Activated T-helper 1 cell treated with anti-CD3 and anti-CD28 coated beads, Interleukin-12 subunit alpha, Interleukin-12 subunit beta, Interleukin-2, Interleukin-4 antibody, amounts not matched to agents 30 ng/mL and 10 ng/mL and 1 ng/mL, durations not matched to agents 14 hours and 24 hours and 36 hours (primary cell): ENCODE measurements at places on chromosomes 1 and 21. TPM values are rescaled to one million over a fixed set of nuclear protein-coding genes. Genes with fewer than 3 reads are reported as not detected.
A peak's percentile ranks its signal among the peaks of the same experiment; 100 is the strongest.

GRCh38 chr21:44354001-44354405, 582 bp downstream of the TRPM2 start:
- no peak for DNase-seq
- peaks cover 15% of the 10 kb centered on the region for H3K27me3 ChIP-seq
- H3K4me1 ChIP-seq = peaks cover 50% of the 10 kb centered on the region
- H3K27ac ChIP-seq = peak overlapping the region; percentile 88

DNA sequence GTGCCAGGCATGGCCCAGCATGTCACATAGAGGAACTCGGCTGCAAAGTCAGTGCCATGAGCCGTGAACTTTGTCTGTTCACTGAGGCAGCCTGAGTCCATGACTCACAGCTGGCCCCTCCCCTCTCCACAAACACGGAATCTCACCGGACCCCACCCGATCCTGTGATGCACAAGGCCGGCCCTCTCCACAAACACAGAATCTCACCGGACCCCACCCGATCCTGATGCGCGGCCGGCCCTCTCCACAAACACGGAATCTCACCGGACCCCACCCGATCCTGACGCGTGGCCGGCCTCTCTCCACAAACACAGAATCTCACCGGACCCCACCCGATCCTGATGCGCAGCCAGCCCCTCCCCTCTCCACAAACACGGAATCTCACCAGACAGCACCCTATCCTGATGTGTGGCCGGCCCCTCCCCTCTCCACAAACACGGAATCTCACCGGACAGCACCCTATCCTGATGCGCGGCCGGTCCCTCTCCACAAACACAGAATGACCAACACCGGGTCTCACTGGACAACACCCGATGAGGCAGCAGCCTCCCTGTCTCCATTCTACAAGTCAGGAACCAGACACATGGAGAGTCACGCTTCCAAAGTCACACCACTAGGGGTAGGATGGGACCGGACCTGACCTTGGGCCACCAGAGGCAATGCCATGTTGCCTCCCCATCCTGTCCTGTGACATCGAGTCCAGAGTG, 39.6 kb upstream of the GPR153 start:
- H3K4me3 ChIP-seq = no peak overlapping the region
- H3K4me1 ChIP-seq = no peaks in the 10 kb centered on the region
- H3K36me3 ChIP-seq = peaks cover 3% of the 10 kb centered on the region
- H3K27me3 ChIP-seq = no peaks in the 10 kb centered on the region
- DNase-seq = no peak

GRCh38 chr1:223645903-223646302, 19.6 kb downstream of the CAPN8 start:
- no peak for DNase-seq
- no peak overlapping the region for H3K27ac ChIP-seq
- peaks cover 4% of the 10 kb centered on the region for H3K27me3 ChIP-seq
- H3K36me3 ChIP-seq = no peaks in the 10 kb centered on the region

Gene CELF3
- total RNA-seq = not detected in 2 replicates

- no peaks in the 10 kb centered on the region for H3K27me3 ChIP-seq
- DNase-seq = peak; percentile 20
- H3K36me3 ChIP-seq = peaks cover 12% of the 10 kb centered on the region
- peak overlapping the region; percentile 29 for H3K4me3 ChIP-seq
Measured at GRCh38 chr1:109796484-109797302, 33.0 kb upstream of the EPS8L3 start.

DNA sequence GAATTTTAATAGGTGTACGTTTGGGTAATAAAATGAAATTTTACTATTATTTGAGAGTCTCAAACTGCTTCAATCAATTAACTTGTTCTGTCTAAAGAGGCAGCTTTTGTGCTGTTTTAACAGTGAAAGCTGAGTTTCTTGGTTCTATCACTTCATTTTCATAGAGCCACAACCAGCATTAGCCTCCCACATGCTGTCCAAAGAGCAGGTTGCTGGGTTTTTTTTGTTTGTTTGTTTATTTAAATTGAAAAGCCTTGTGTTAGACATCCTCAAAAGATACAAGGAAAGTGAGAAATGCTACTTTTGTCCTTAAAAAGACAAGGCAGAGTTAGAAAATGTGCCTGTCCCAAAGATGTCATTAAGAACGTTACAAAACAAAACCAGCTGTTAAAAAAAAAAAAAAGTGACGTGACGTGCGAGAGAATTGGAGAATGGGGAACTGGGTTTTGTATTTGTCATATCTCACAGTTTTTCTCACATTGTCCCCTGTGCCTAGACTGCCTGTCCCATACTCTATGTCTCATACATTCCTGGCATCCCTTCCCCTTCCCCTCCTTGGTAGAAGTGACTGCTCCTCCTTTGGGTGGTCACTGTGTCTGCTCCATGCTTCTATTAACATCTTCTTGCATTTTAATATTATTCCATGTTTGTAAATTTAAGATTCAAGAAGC, 63.1 kb upstream of the CD34 start:
- DNase-seq = no peak
- H3K36me3 ChIP-seq = no peaks in the 10 kb centered on the region
- H3K27me3 ChIP-seq = peaks cover 32% of the 10 kb centered on the region
- H3K4me3 ChIP-seq = no peak overlapping the region
- H3K27ac ChIP-seq = no peak overlapping the region
- peaks cover 1% of the 10 kb centered on the region for H3K4me1 ChIP-seq

DNA sequence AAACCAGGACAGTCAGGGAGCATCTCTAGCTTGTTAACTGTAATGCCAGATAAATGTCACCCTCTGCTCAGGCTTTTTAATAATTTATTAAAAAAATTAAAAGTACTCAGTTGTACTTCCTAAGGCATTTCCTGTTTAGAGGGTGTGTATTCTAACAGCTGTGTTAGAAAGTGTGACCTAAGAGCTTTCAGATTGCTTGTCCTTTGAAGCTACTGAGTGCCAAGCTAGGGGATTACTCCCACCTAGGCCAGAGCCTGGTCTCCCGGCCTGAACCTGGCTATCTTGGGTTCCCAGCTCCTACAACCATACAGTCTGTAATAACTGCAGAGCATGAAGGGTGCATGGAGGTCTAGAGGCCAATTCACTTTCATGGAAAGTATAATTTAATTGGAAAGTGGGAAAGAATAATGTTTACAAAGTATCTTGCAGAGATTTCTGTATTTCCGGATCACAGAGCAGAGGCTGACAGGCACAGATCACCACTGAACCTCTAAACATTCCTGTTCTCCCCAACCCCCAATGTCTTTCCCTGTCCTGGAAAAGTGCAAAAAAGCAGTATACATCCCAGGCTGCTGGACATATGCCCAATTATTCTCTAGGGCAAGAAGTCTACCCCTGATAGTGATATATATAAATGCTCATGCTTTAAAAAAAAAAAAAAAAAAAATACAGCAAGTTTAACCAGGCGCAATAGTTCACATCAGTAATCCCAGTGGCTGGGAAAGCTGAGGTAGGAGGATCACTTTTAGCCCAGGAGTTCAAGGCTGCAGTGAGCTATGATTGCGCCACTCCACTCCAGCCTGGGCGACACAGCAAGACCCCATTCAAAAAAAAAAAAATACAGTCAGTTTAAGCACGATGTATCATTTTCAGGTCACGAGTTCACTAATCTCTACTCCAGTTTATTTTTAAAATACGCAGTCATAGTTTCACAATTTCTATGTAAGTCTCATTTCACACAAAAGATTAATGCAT, 36.7 kb upstream of the RAP1A start:
- peaks cover 4% of the 10 kb centered on the region for H3K36me3 ChIP-seq
- no peak for DNase-seq
- H3K27ac ChIP-seq = no peak overlapping the region
- peaks cover 11% of the 10 kb centered on the region for H3K4me1 ChIP-seq

Gene FGR
- total RNA-seq = 0.21 and 0.27 TPM in 2 replicates

DNA sequence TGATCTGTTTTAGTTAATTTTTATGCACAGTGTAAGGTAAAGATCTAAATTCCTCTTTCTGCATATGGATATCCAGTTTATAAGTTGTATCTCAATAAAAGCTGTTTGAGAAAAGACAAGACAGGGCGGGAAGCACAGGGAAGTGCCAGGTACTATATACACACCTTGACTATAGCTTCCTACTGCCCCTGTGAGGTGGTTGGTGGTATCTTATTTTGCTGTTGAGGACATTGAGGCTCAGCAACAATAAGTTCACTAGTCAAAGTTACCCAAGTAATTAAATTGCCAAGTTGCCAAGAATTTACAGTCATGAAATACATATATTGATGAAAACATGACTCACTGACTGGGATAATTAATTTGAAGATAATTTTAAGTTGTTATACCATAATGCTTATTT, 109.1 kb downstream of the CD247 start:
- DNase-seq = no peak
- peaks cover 16% of the 10 kb centered on the region for H3K4me1 ChIP-seq
- peaks cover 19% of the 10 kb centered on the region for H3K36me3 ChIP-seq
- H3K27ac ChIP-seq = no peak overlapping the region
- no peak overlapping the region for H3K4me3 ChIP-seq

Gene CD1C
- total RNA-seq = 0.20 and 0.23 TPM in 2 replicates

GRCh38 chr1:107940017-107940577, 24.9 kb downstream of the VAV3 start:
- no peak for DNase-seq
- H3K36me3 ChIP-seq = no peaks in the 10 kb centered on the region
- no peak overlapping the region for H3K27ac ChIP-seq

Gene FCAMR
- not detected in 2 replicates for total RNA-seq

Gene ZSCAN20
- 2.5 and 2.8 TPM in 2 replicates for total RNA-seq

- H3K36me3 ChIP-seq = no peaks in the 10 kb centered on the region
- no peaks in the 10 kb centered on the region for H3K4me1 ChIP-seq
- no peak overlapping the region for H3K4me3 ChIP-seq
- no peak for DNase-seq
Measured at GRCh38 chr1:57319791-57320190, 104.1 kb downstream of the DAB1 start.

GRCh38 chr1:234879147-234880080, 249.2 kb downstream of the TOMM20 start:
- H3K4me3 ChIP-seq = no peak overlapping the region
- H3K27ac ChIP-seq = no peak overlapping the region
- H3K36me3 ChIP-seq = no peaks in the 10 kb centered on the region
- H3K27me3 ChIP-seq = no peaks in the 10 kb centered on the region

Gene EPS8L3
- total RNA-seq = not detected in 2 replicates

- H3K27me3 ChIP-seq = peaks cover 25% of the 10 kb centered on the region
- DNase-seq = no peak
- H3K4me1 ChIP-seq = peaks cover 32% of the 10 kb centered on the region
- H3K4me3 ChIP-seq = no peak overlapping the region
- no peak overlapping the region for H3K27ac ChIP-seq
Measured at GRCh38 chr1:206969090-206969489, 1.2 kb downstream of the FCAMR start.

Gene ATP8B2
- total RNA-seq = 50.1 and 54.9 TPM in 2 replicates

DNA sequence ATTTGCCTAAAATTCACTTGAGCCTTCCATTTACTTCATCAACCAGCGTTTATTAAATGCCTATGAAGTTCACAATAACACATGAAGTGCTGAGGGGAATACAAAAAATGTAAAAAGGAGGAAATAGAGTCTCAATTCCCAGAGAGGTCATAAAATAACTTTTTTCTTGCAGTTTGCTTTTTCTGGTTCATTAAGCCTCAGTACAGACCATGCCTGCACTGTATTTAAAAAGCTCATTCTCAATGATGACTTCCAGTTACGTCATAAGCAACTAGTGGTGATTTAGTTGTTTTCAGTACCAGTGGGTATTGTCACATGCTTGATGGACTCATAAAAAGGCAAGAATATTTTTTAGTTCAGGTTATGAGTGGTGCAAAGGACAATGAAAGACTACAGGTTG, 160.1 kb upstream of the UBE2U start:
- no peaks in the 10 kb centered on the region for H3K36me3 ChIP-seq
- H3K27ac ChIP-seq = no peak overlapping the region
- peaks cover under 1% of the 10 kb centered on the region for H3K27me3 ChIP-seq
- no peak for DNase-seq

DNA sequence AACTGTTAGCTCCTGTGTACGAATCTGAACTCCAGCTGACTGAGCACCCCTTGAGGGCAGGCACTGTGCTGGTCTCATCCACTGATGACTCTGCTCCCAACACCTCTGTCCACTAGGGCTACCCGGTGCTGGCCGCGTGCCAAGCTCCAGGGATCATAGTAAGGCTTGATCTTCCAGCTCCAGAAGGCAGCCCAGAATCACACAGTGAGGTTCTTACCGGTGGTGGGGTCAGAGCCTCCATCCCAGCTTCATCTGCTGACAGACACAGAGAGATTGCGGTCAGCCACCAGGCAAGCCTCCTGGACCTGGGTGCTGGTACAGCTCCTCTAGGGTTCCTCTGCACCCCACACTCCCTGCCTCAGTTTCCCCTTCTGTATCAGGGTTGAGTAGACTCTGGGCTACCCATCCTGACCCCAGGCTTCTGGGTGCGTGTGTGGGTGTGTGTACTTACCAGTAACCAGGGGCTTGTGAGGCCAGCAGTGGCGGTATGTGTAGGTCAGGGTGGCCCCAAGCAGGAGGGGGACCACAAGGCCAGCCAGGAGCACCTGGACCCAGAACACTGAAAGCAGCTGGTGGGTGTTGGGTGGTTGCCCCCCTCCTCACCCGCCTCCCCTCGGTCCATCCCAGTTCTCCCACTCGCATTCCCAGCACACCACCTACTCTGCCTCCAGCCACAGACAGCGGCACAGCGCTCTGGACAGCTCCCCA, 3.4 kb downstream of the TNFRSF25 start:
- DNase-seq = no peak
- H3K27me3 ChIP-seq = no peaks in the 10 kb centered on the region
- peaks cover 45% of the 10 kb centered on the region for H3K4me1 ChIP-seq
- peak overlapping the region; percentile 57 for H3K4me3 ChIP-seq

GRCh38 chr1:48227165-48228013, 4.9 kb downstream of the SLC5A9 start:
- H3K27ac ChIP-seq = no peak overlapping the region
- H3K36me3 ChIP-seq = no peaks in the 10 kb centered on the region
- no peak overlapping the region for H3K4me3 ChIP-seq

Gene TNFAIP8L2
- 38.0 and 38.5 TPM in 2 replicates for total RNA-seq

DNA sequence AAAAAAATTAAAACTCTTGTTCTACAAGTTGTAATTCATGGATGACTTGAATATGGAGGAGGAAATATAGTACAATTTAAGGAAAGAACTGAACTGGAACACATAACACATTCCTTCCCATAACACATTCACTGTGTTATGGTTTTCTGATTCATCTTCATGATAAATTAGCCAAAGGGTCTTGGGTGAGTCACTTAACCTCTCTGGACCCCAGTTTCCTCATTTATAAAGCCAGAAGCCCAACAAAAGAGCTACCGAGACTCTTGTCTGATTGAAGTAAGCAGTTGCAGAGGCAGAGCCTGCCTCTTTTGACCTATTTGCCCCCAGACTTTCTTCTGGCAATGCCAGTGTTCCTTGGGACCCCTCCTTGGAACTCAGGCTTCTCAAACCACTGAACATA, 161.9 kb upstream of the KCTD3 start:
- H3K36me3 ChIP-seq = no peaks in the 10 kb centered on the region
- H3K4me1 ChIP-seq = no peaks in the 10 kb centered on the region
- no peaks in the 10 kb centered on the region for H3K27me3 ChIP-seq
- H3K4me3 ChIP-seq = no peak overlapping the region
- no peak overlapping the region for H3K27ac ChIP-seq

Gene ETV3L
- not detected in 2 replicates for total RNA-seq

DNA sequence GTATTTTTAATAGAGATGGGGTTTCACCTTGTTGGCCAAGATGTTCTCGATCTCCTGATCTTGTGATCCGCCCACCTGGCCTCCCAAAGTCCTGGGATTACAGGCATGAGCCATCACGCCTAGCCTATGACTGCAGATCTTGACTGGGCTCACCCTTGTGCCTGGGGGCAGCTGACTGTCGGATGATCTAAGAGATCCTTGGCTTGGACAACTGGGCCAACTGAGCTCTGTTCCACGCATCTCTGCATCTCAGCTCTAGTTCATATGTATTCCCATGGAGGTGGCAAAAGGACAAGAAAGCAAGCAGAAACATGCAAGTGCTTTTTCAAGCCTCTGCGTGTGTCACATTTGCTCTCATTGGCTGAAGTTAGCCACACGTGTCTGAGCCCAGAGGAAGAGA, 75.8 kb upstream of the SELENON start:
- no peak overlapping the region for H3K4me3 ChIP-seq
- H3K36me3 ChIP-seq = no peaks in the 10 kb centered on the region
- DNase-seq = no peak
- no peak overlapping the region for H3K27ac ChIP-seq
- no peaks in the 10 kb centered on the region for H3K4me1 ChIP-seq
